ENCODE measurements at places on chromosomes 2 and 18.

- no peak for DNase-seq
Measured at GRCh38 chr2:12577567-12578253, 139.0 kb upstream of the TRIB2 start.

DNA sequence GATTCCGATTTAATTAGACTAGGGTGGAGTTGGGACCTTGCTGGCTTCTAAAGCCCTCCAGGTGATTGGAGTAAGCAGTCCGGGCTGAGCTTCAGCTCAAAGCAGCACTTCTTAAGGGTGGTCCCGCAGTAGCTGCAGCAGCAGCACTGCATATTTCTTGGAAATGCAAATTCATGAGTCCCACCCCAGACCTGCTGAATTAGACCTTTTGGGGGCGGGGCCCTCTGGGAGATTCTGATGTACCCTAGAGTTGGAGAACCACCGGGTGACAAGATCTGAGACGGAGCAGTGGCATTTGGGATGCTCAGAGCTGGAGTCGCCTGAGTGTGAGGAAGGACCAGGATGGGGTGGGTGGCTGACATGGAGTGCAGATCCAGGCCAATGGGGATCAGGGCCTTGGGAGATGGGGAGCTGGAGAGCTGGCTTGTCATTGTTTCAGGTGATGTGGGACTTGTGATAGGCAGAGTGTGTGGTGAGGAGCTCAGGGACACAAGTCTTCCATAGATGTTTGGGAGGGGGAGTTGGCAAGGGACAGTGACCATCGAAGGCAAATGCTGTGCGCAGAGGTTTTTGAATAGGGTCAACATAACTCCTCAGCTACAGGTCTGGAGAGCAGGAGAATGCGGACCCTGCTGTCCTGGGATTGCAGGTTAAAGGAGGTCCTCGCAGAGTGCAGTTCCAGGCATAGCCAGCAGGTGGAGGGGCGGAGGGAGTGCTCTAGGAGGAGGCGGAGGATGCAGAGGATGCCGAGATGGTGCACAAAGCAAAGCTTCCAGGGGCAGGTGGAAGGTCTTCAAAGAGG, 130.9 kb upstream of the RAB12 start:
- no peak for DNase-seq

DNA sequence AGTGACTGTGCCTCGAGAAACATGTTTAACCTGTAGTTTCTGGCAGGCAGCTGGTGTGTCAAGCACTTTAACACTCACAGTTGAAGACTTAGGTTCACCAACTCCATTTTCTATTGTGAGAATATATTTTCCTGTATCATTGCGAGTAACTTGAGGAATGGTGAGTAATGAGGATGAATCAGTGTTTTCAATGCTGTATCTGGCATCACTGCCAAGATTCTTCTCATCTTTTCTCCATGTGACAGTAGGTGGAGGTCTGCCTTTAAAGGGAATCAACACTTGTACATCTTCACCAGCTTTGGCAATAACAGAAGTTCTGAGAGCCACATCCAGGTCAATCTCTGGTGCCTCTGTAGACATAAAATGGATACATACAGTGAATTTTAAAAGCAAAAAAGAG, 72.8 kb downstream of the PLEKHA3 start:
- no peak for DNase-seq

DNA sequence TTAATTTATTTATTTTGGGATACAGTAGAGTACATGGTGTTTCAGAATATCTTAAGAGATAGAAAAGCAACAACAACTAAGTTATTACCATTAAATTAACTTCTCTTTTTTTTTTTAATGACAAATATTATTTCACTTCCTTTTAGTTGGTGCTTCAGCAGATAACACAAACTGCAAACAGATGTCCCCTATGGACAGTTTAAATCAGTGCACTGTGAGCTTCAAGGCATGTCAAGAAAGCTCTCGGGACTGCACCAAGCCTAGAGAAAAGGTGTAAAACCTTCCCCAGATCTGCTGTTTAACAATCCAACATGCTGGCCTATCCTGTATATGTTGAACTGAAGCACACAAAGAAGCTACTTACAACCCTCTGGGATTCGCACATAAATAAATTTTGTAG, 122.7 kb downstream of the TCF4 start:
- DNase-seq: no peak

DNA sequence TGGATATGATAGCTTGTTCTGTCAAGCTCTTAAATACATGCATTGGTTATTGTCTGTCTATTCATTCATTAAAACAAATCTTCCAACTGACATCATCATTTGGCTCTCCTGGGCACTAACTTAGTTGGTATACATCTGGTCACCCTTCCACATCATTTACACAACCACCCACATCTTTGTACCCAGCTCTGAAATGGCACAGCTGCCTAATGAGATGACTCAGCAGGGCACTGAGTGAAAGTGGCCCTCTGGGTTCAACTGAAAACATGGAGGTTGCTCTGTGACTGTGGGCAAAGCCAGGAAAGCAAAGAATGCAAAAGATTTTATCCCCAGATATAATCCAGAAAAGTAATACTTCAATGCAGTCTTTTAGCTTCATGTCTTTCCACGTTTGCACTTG, 234.0 kb upstream of the MAP2 start:
- DNase-seq: no peak

DNA sequence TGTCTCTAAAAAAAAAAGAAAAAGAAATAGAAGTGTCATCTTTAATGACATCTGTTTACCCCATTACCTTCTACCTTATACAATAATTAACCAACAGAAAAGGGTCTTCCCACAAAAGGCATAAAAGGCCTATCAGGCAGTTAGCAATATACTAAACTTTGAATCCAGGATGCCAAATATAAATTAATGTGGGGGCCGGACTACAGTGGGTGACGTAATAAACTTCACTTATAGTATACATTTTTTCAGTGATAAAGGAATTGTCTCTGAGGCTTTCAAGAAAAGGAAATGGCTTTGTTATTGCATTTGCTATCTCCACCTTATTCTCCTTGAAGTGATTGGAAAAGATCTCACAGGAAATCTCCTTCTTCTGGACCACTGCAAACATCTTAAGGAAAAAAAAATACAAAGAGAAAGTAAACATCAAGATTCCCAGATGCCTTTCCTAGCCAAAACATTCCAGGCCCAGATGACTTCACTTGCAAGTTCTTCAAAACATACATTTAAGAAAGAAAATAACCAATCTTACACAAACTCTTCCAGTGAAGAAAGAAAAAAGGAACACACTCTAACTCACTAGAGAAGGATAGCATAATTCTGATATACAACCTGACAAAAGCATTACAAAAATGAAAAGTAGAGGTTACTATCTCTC, 126.2 kb upstream of the CAB39 start:
- DNase-seq: no peak

DNA sequence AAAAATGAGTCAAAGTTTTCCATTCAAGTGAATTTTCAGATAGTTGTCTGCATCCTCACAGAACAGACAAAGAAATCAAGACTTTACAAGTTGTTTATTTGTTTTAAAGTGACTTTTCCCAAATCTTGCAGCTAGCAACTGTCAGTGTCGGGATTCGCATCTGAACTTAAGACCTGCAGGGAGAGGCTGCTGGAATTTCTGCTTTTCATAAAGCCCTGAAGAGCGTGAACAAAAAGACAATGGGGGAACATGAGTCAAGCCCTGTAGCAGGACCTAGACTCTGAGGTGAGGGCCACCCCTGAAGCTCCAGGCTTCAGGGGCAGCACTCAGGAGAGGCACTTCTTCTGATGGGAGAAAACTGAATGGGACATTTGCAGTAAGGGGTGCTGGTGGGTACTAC, 108.2 kb upstream of the CTAGE1 start:
- no peak for DNase-seq

GRCh38 chr18:14912967-14913366, 165.0 kb downstream of the ANKRD30B start:
- no peak for DNase-seq
